ENCODE measurements at places on chromosomes 11 and 22.

- no peak for DNase-seq
Measured at GRCh38 chr11:45580399-45580798, 85.0 kb downstream of the CHST1 start.

GRCh38 chr11:72421351-72421750 is 13.0 kb downstream of the CLPB start:
- DNase-seq, result no peak

DNA sequence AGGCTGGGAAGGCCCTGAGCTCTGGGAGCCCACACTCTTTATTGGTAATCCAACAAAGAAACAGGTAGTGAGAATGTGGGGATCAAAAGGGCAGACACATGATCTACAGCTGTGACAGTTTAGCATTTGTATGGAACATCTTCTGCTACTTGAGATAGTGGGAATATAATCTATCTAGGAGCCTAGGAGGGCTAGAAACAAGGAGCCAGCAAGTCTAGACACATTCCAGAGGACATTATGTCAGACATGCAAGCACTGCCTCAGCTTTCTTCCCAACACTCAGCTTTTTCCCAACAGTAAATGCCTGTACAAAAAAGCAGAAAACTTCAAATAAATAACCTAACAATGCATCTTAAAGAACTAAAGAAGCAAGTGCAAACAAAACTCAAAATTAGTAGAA is 1150.6 kb upstream of the RAG2 start:
- no peak for DNase-seq

GRCh38 chr11:64451856-64452255 is 92.9 kb downstream of the RPS6KA4 start:
- DNase-seq, result no peak

DNA sequence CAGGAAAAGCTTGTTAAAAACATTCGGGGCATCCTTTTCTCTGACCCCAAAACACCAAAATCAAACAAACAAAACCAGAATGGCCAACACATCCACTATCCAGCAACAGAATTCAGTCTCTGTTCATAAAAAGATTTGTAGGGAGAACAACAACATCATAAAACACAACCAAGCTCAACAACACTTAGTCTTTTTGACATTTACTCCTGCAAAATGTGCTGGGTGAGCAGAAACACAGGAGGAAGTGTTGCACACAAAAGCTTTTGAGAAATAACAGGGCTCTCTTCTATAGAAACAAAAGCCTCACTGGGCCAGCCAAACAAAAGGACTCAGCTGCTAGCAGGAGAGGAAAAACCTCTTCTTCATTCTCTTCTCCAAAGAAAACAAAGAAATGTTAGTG is 736.0 kb upstream of the CCDC90B start:
- DNase-seq, result no peak

DNA sequence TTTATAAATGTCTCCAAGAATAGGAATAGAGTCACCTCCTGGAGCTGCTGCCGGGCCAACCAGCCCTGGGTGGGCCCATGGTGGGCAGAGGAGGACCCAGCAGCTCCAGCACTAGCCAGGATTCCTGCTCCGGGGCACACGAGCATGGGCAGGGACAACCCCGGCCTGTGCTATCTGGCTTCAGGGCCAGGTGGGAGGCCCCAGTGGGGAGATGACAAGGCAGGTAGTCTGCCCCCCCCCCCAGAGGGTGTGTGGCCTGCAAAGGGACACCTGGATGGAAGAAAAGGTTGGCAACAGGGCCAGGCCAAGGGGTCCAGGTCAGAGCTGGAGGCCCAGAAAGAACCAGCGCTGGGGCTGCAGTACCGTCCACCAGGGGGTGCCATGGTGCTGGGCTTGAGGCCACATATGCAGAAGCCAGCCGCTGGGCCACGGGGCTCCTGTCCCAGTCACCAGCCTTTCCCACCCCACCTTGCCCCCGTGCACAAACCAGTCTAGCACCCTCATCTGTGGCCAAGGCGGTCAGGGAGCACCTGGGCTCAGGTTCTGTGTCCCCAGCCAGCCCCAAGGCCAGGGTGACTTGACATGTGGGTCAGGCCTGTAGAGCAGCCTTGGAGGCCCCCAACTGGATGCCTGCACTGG is 3.4 kb downstream of the TSPAN32 start:
- DNase-seq, result peak; percentile 78

- no peak for DNase-seq
Measured at GRCh38 chr11:59676205-59676604, 7.4 kb upstream of the PATL1 start.

DNA sequence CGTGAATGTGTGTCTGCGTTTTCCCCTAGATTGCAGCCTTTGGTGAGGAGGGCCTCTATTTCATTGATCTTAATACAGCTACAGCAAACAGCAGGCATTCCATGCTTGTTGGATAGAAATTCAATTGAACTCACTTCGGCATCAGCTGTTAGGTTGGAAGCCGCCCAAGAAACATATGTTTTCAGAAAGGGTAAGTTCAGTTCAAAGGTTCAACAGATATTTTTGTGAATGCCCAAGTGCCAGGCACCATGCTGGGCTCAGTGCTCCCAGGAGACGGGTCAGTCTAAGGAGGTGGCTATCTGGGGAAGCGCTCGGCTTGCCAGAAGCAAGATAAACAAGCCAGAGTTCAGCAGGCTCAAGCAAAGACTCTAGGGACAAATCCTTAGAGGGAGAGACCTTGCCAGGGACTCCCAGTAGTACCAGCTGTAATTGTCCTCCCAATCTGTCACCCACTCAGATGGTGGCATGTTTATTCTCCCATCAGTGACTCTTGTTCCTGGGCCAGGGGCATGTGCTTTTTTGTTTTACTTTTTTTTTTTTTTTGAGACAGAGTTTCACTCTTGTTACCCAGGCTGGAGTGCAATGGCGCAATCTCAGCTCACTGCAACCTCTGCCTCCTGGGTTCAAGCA is 64.5 kb upstream of the LARGE1 start:
- no peak for DNase-seq

GRCh38 chr22:33142282-33143055 is 84.3 kb upstream of the SYN3 start:
- DNase-seq, result no peak

- no peak for DNase-seq
Measured at GRCh38 chr11:111826322-111826950, 44.9 kb downstream of the ALG9 start.

- DNase-seq, result peak; percentile 54
Measured at GRCh38 chr11:46112961-46113607, 8.2 kb downstream of the PHF21A start.

- no peak for DNase-seq
Measured at GRCh38 chr11:123301013-123301591, 106.1 kb upstream of the CLMP start.

DNA sequence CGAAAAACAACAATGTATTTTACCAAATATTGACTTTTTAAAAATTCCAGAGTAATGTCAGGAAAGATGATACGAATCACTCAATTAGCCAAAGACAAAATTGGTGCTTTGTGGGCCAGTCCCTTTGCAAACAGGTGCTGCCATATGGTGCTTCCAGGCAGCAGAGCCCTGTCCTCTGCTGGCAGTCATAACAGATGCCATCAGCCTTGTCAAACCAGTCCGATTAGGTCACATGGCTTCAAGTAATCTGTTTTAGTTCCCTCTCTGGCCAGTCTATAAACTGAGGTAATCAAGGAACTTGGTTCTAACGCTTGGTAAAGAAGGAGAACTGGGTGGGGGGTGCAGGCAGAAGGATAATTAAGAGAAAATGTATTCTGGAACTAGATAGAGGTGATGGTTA is 49.1 kb upstream of the CAPRIN1 start:
- DNase-seq, result no peak

GRCh38 chr22:45036154-45036553 is 26.3 kb upstream of the PHF21B start:
- DNase-seq, result no peak

DNA sequence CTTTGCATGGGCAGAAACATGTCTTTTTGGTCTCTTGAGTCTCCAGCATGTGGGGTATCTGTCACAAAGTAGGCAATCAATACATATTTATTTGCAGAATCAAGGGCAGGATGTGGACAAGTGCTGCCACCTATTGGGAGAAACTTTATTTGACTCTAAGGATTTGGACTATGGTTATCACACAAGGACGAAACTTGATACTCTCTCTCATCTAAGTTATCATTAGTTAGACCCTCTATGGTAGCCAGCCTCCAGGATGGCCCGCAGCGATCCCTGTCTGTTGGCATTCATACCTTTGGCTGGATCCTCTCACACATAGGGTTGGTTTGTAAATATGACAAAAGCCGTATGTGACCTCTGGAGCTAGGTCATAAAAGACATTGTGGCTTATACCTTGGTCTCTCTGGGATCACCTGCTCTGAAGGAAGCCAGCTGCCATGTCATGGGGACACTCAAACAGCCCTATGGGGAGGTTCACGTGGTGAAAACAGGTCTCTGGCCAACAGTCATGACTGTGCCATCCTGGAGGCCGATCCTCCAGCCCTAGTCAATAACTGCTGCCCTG is 1.1 kb upstream of the FBXO7 start:
- DNase-seq, result peak; percentile 60

DNA sequence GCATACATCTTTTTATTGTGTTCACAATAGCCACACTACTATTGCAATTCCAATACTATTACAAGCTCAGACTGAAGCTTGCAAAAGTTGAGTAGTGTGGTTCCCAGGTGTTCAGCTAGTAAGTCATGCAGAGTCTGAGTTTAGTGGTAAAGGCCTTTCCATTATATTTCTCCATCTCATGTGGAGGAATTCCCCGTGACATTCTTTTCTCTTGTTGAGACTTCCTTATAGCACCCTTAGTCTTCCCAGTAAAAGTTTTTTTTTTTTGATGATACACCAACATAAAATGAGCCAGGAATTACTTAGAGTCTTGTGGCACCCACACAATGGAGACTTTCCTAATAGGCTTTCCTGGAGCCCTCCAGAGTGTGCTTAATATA is 110.8 kb downstream of the UVRAG start:
- no peak for DNase-seq

GRCh38 chr22:18090286-18090685 is 12.5 kb downstream of the PEX26 start:
- DNase-seq, result no peak

DNA sequence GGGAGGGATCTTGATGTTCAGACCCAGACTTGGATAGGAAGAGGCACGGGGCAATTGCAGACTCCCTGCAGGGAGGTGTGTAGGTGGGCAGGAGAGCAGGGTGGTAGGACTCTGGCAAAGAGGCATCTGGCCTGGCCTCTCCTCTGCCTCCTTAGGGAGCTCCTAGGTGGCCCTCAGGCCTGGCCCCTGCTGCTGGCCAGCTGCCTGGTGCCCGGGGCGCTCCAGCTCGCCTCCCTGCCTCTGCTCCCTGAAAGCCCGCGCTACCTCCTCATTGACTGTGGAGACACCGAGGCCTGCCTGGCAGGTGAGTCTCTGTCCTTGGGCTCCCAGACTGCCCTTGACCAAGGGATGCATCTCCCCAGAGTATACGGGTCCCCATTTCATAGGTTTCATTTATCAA is 16.6 kb upstream of the MIF start:
- DNase-seq, result no peak

GRCh38 chr11:126167488-126167887 is 44.0 kb downstream of the RPUSD4 start:
- DNase-seq, result no peak

DNA sequence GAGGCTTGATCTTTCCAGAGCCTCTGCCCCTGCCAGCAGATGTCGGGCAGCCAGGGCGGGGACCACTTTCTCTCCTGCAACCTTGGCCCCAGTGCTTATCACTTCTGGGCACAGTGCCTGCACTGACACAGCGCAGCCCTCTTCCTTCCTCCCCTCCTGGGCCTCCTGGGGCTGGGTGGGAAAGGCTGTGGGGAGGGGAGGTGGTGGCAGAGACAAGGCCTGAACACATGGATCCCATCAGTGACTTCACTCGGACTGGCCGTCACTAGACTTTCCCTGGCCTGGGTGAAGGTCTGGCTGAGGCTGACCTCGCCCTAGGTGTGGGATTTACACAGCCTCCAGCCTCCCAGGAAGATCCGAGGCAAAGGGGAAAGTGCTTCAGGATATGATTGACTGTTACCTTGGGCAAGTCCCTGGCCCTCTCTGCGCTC is 68.1 kb downstream of the LRRC32 start:
- DNase-seq, result no peak

DNA sequence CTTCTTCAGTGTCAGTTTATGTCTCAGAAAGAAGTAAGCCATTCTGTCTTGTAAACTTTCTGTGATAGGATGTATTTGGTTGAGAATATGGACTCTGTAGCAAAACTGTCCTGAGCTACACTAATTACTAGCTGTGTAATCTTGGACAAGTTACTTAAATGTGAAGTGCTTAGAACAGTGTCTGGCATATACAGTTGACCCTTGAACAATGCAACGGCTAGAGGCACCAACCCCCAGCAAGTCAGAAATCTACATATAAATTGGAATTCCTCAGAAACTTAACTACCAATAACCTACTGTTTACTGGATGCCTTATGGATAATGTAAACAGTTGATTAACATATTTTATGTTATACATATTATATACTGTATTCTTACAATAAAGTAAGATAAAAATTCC is 68.7 kb upstream of the GRK2 start:
- DNase-seq, result no peak

GRCh38 chr11:12276356-12276755 is 101.0 kb upstream of the PARVA start:
- DNase-seq, result no peak

GRCh38 chr22:37525073-37525745 is 6.0 kb upstream of the CARD10 start:
- DNase-seq, result no peak

DNA sequence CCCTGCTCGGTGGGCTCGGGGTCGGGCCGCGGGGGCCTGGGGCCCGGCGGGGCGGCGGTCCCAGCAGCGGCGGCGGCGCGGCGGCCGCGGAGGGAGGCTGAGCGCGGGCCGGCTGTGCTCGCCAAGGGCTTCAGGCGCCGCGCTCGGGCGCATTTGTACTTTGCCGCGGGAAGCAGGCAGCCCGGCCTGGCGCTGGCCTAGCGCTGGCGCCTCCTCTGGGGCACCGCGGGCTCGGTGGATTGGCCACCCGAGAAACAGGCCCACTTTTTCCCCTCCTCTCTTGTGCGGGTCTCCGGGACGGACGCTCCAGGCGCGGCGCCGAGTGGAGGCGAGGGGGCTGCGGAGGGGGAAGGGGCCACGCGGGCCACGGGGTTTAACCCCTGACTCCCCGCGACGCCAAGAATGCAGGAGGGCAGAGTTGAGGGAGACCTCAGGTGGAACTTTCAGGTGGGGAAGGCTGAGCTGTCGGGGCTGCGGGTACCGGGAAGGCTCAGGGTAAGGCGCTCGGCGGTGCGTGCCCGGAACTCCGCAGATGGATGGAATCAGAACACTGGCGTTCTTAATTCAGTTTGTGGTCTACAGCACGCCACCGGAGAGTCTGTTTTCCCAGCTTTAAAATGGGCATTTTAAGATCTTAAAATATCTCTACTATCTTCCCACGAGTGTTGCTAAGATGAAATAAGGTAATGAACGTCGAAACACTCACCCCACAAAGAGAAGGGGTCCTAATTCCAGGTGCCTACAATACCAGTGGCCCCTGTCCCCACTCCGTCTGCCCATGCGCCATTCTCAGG is at the start of gene CHRDL2:
TSS of gene CHRDL2 (minus strand) at position 126 of the 794 bp plus-strand sequence. CDS start 538 bp downstream, outside the sequence.
- no peak for DNase-seq

Measured in naive B cell (primary cell).